Lung (tissue), 17 donors: ENCODE measurements at places on chromosomes 5 and 9. TPM values are rescaled to one million over a fixed set of nuclear protein-coding genes. Genes with fewer than 3 reads are reported as not detected.

DNA sequence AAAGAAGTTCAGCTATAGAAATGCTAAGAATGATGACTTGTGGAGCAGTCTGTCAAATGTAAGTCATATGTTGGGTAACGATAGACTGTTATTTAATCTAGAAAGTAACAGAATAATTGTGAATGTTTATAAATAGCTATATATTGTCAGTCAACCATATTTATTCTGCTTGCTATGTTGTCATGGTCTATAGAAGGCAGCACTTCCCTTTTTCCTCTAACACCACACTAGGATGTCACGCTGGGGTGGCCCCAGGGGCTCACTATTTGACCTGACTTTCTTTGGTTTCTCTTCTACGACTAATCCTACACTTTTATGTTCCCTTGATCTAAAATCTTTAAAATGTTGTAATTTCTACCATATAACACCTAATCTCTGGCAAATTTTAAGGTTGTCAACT, 20.5 kb downstream of the ERAP2 start:
- no peak for DNase-seq

GRCh38 chr9:113992276-113992951, 85.7 kb downstream of the AMBP start:
- DNase-seq, result no peak

DNA sequence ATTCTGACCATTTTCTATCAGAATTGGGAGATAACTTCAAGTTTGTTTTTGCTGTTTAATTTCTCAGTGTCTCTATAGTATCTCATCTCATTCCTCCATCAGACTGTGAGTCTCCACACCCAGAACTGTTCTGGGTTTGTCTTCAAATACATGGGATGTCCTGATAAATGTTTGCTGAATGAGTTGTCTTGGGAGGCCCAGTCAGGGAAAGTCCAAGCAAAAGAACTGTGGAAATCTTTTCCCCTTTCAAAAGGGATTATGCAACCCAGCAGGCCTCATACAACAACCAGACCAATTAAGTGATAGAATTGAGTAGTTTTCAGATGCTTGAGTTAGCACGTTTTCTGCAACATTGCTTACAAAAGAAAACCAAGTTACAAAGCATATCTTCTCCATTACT, 324.4 kb downstream of the BRINP1 start:
- DNase-seq, result no peak

The INSYN2B gene
- 0.10 TPM for polyA plus RNA-seq

- no peak for DNase-seq
Measured at GRCh38 chr5:111063709-111064322, 7.7 kb upstream of the TSLP start.

The DBN1 gene
- polyA plus RNA-seq, result 24.1 TPM

The ANKRD34B gene
- polyA plus RNA-seq, result not detected

The GARIN3 gene
- polyA plus RNA-seq, result not detected
